ENCODE measurements at places on chromosomes 3 and 15. TPM values are rescaled to one million over a fixed set of nuclear protein-coding genes. Genes with fewer than 3 reads are reported as not detected.

The ZNF80 gene
- not detected for polyA plus RNA-seq

The CDC25A gene
- polyA plus RNA-seq, result 8.1 TPM

The RASL12 gene
- 1.8 TPM for polyA plus RNA-seq

GRCh38 chr15:99727330-99727729, 5.9 kb downstream of the LYSMD4 start:
- H3K27ac ChIP-seq, result no peak overlapping the region
- no peak for DNase-seq
- peaks cover 7% of the 10 kb centered on the region for H3K36me3 ChIP-seq
- peaks cover 24% of the 10 kb centered on the region for H3K4me1 ChIP-seq

The KCNMB3 gene
- 1.2 TPM for polyA plus RNA-seq

The ATP13A4 gene
- polyA plus RNA-seq, result not detected

DNA sequence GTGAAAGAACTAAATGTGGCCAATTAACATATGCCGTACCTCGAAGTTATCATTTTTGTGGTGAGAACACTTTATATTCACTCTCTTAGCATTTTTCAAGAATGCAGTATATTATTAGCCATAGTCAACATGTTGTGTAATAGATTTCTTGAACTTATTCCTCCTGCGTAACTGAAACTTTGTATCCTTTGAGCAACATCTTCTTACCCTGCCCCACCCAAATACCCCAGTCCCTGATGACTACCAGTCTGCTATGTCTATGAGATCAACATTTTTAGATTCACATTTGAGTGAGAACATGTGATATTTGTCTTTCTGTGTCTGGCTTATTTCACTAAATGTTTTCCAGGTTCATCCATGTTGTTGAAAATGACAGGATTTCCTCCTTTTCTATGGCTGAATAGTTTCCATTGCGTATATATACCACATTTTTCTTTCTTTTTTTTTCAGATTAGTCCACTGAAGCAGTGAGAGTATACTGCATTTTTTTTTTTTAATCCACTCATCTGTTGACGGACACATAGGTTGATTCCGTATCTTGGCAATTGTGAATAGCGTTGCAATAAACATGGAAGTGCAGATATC, 12.7 kb upstream of the KBTBD8 start:
- no peaks in the 10 kb centered on the region for H3K36me3 ChIP-seq
- H3K27me3 ChIP-seq, result no peaks in the 10 kb centered on the region
- H3K4me1 ChIP-seq, result peaks cover 9% of the 10 kb centered on the region
- H3K27ac ChIP-seq, result no peak overlapping the region

DNA sequence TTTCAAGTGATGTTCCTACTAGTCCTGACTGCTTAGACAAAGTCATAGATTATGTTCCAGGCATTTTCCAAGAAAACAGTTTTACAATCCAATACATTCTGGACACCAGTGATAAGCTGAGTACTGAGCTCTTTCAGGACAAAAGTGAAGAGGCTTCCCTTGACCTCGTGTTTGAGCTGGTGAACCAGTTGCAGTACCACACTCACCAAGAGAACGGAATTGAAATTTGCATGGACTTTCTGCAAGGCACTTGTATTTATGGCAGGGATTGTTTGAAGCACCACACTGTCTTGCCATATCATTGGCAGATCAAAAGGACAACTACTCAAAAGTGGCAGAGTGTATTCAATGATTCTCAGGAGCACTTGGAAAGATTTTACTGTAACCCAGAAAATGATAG, 3.8 kb downstream of the TIPARP start:
- DNase-seq, result no peak
- H3K4me1 ChIP-seq, result peaks cover 77% of the 10 kb centered on the region
- H3K27ac ChIP-seq, result no peak overlapping the region
- no peak overlapping the region for H3K4me3 ChIP-seq
- no peaks in the 10 kb centered on the region for H3K27me3 ChIP-seq

The GUCA1C gene
- not detected for polyA plus RNA-seq

DNA sequence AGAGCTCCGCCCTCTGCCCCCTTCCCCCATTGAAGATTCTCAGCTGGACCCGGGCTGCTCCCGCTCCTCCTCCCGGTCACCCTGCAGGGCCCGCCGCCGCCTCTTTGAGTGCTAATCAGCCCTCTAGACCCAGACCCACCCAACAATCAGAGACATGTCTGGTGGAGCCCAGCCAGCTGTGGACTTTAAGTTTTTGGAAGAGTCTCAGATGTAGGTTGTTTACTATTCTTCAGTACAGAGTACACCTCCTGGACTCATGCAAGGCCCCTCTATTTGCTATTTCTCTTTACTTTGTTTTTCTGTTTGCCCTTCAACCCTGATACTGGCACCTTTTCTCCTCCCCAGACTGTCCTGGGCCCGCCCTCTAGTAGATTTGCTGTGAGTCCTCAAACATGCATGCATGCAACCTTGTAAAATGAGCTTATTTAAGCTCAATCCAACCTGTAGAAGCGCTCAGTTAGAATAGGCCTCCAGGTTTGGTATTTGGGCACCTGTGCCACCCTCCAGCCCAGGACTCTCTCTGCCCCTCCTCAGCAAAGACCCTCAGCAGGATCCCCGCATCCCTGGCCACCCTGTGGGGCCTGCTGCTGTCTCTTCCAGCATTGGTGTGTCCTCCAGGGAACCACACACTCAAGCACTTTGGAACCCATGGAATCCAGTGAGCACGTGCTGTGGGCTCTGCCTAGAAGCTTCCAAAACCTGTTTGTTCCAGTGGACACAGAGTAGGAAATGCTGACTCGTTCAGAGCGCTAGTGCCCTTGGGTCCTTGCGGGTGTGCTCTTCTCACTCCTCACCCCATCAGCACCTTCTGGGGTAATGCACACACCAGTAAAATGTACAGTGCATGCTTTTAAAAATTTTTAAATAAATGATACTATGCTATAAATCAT, 4.6 kb downstream of the PRR23E start:
- H3K36me3 ChIP-seq, result no peaks in the 10 kb centered on the region
- H3K4me3 ChIP-seq, result no peak overlapping the region
- H3K27ac ChIP-seq, result no peak overlapping the region
- DNase-seq, result peak; percentile 50

DNA sequence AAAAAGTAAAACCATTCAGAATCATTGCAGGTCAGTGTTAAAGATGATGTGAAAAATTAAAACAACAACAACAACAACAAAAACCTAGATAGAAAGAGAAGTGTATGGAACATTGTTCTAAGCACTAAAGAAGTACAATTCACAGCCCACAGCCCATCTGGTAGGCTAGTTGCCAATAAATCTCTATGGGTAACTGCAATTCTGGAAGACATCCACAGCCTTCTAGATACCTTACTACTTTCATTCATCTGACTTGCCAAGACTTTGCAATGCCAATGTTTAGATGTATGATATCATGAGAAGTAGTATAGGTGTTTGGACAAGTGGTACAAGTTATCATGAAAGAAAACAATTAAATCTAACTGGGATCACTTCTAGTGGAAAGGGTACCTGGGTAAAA, 198.6 kb downstream of the VGLL3 start:
- no peaks in the 10 kb centered on the region for H3K4me1 ChIP-seq
- H3K4me3 ChIP-seq, result no peak overlapping the region
- no peaks in the 10 kb centered on the region for H3K36me3 ChIP-seq
- H3K27ac ChIP-seq, result peak overlapping the region; percentile 82
- no peak for DNase-seq

GRCh38 chr3:104536715-104537114, 830.0 kb upstream of the ALCAM start:
- H3K27ac ChIP-seq, result no peak overlapping the region
- no peaks in the 10 kb centered on the region for H3K27me3 ChIP-seq
- no peaks in the 10 kb centered on the region for H3K36me3 ChIP-seq
- H3K4me1 ChIP-seq, result no peaks in the 10 kb centered on the region

DNA sequence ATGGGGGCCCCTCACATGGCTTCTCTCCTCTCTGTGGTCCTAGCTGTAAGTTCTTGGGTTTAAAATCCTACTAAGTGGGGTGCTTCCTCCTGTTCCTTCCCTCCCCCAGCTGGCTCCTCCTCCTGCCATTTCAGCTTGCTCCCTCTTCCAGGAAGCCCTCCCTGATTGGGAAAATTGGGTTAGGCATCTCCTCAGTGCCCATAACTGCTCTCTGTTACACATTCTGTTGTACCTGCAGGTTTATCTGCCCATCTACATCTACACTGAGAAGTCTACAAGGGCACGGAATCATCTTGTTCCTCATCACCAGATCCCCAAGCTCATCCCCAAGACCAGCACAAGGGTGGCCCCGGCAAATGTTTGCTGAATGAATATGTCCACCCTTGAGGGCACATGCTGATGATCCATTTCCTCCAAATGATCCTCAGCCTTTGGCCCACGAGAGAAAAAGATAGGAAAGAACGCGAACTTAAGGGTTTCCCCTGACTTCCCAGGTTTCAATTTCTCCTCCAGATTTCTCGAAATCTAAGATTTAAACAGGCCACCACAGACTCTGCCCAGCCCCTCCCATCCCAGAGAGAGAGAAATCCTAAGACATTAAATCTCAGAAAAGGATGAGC, 3.9 kb downstream of the SEMA7A start:
- no peak for DNase-seq
- H3K4me1 ChIP-seq, result peaks cover 18% of the 10 kb centered on the region
- no peak overlapping the region for H3K27ac ChIP-seq
- H3K36me3 ChIP-seq, result no peaks in the 10 kb centered on the region
- H3K4me3 ChIP-seq, result no peak overlapping the region

DNA sequence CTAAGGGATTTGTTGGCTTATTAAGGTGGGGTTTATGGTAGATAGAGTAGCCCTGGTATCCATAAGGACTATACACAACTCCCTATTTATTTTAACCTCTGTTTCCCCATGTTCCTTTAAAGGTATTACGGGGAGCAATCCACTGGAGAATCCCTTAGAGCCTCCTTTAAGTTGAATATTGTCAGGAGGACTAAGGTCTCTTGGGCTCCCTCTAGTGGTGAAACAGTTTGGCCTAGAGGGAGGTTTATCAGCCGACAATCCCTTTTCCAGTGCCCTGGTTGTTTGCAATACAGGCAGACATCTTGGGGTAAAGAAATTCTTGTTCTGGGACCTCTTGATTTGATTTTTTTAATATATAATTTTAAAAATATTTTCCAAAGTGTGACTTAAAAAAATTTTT, 12.9 kb downstream of the OPA1 start:
- H3K27ac ChIP-seq, result no peak overlapping the region
- H3K4me1 ChIP-seq, result no peaks in the 10 kb centered on the region
- no peaks in the 10 kb centered on the region for H3K27me3 ChIP-seq
- no peak overlapping the region for H3K4me3 ChIP-seq
- DNase-seq, result no peak
- H3K36me3 ChIP-seq, result no peaks in the 10 kb centered on the region
